ENCODE measurements at places on chromosomes 3 and 15.

DNA sequence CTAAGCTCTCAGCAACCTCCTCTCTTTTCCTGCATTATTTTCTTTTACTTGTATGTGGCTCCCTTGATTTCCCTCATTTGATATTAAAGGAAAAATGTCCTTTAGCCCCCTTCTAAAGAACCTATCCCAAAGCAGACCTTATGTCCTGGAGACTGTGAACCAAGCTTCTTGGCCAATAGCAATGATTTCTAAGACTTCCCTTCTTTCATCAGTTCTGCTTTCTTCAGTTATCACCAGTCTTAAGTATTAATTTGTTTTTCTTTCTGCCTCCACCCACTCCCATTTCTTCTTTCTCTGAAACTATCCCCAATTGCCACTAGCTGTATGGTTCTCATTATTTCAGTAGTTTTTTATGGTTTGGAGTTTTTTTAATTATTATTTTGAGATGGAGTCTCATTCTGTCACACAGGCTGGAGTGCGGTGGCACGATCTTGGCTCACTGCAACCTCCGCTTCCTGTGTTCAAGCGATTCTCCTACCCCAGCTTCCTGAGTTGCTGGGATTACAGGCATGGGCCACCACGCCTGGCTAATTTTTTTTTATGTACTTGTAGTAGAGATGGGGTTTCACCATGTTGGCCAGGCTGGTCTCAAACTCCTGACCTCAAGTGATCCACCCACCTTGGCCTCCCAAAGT lies 12.1 kb downstream of the TMOD3 start:
- DNase-seq: peak; percentile 52

- DNase-seq: no peak
Measured at GRCh38 chr15:79526376-79526775, 94.2 kb downstream of the MINAR1 start.

GRCh38 chr3:46953234-46954010 lies 23.1 kb downstream of the CCDC12 start:
- peak; percentile 78 for DNase-seq

DNA sequence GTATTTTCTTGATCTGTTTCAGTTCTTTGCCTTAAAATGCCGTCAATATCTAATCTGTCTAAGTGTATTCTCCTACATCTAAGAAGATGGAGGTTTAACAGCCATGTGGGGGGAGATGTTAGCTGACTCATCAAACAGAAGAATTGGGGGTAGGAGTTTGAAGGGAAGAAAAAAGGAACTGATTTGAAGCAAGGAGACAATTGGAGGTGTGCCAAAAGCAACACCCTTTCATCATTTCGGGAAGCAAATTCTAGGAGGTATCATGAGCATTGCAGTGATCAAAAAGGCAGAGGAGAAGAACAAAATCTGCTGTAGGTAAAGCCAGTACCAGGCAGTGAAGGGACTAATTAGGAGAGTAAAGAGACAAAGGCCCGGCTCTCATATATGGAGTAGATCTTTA lies 337.3 kb upstream of the TBC1D5 start:
- peak; percentile 64 for DNase-seq

GRCh38 chr3:180401226-180401625 lies 200.7 kb upstream of the TTC14 start:
- no peak for DNase-seq

DNA sequence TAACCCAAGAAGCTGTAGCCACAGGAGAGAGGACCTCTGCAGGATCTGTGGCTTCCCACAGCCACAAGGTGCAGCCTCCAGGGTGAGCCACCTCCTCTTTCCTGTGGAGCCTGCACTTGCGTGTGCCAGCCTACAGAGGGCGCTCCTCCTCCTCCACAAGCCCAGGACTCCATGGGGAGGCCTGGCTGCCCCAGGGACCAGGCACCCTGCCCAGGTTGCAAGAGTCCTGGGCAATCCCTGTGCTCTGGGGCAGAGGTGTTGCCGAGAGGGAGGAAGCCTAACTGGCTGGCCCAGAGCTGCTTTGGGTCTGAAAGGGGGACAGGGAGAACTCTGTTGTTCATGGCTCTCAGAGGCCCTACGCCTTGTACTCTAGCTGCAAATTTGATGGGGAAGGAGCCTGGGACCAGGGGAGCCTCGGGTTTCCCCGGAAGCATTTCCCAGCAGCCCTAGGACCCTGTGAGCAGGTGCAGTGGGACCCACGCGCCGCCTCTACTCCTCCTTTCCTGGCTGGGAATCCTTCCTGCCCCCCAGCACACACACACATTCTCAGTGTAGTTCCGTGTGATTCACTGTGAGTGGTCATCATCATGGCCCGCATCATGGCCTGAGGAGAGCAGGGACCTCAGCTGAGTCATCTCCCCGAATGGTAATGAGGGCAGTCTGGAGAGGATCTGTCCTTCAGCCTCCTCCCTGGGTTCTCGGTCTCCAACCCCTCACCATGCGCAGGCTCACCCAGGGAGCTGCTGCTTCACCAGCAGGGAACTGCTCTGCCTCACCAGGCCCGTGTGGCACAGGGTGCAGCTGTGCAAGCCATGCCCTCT lies 24.3 kb downstream of the TBC1D21 start:
- peak; percentile 71 for DNase-seq

- no peak for DNase-seq
Measured at GRCh38 chr3:185847506-185847905, 22.7 kb upstream of the IGF2BP2 start.

- DNase-seq: no peak
Measured at GRCh38 chr15:33411596-33412540, 101.1 kb downstream of the RYR3 start.
